Bronchial smooth muscle cell (primary cell): ENCODE measurements at places on chromosomes 16 and 17. TPM values are rescaled to one million over a fixed set of nuclear protein-coding genes. Genes with fewer than 3 reads are reported as not detected.

GP1BA gene
- not detected in 2 replicates for total RNA-seq

CPHXL2 gene
- total RNA-seq: not detected in 2 replicates

NEK8 gene
- 5.0 and 7.2 TPM in 2 replicates for total RNA-seq

CX3CL1 gene
- total RNA-seq: under 0.01 TPM in 1 of 2 replicates, not detected in the other

ENPP7 gene
- not detected in 2 replicates for total RNA-seq
